ENCODE measurements at places on chromosomes 7 and 10.

DNA sequence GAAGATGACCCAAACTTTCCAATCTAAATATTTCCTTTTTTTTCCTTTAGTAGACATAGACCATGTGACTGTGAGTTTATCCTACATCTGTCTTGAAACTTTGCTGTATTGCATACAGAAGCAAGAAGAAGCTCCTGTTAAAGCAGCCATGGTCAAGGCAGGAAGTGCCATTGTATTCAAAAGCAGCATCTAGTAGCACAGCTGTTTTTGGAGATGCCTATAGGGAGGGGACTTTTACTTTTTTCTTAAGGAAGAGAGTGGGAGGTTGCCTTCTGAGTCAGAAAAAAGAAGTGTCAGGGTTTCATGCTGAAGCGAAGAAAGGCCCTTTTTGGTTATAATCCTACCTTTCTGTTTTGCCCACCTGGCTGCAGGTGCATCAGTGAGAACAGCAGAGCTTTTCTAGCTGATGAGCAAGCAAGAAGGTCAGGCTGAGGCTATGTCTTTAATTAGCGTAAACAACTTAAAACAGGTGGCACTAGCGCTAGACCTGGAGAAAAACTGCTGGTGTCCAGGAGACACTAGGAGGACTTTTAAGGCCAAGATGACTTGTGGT is 234.1 kb upstream of the AGK start:
- DNase-seq, result no peak

DNA sequence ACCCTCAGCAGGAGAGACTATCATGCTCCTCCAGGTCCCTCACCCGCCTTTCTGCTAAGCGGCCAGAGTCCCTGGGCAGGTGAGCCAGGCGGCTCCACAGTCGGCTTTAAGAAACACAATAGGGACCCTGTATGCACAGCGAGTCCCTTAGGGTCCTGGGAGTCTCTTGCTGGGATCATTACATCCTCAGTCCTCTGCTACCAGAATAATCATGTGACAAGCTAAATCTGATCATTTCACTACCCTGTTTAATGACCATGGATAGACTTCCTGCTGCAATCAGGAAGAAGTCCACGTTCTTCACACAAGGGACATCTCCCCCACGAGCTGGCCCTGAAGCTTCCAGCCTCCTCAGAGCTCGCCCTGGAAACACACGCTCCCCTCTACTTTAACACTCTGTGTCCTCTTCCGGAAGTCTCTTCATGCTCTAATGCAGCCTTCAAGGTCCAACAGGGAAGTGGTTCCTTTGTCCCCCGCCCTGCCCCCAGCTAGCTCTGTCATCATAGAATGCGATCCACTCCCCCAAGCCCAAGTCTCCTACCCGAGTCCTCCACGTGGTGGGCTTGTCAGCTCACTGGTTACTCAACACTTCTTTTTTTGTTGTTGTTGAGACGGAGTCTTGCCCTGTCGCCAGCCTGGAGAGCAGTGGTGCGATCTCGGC is 101.5 kb downstream of the RNF216 start:
- DNase-seq, result peak; percentile 80

GRCh38 chr10:4639960-4640359 is 186.0 kb upstream of the AKR1E2 start:
- DNase-seq, result no peak

DNA sequence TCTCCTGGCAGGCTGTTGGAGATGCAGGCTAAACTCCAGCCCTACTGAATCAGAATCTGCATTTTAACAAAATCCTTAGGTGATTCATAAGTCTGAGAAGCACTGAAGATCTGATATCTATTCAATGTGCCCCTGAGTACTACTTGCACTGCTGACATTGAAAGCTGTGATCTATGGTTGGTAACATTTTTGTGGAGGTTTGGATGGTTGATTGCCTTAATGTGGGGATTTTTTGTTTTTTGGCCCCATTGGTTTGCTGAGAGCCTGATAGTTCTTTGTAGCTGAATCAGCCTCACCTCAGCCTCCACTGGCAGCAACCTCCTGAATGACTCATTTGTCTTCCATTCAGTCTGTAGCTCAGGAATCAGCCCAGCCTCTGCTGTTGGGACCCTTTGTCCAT is 14.7 kb upstream of the LRRN3 start:
- DNase-seq, result no peak

- no peak for DNase-seq
Measured at GRCh38 chr10:88659725-88660597, 4.3 kb upstream of the LIPF start.

- DNase-seq, result peak; percentile 62
Measured at GRCh38 chr10:105950410-105950809, 1214.1 kb downstream of the SORCS1 start.

DNA sequence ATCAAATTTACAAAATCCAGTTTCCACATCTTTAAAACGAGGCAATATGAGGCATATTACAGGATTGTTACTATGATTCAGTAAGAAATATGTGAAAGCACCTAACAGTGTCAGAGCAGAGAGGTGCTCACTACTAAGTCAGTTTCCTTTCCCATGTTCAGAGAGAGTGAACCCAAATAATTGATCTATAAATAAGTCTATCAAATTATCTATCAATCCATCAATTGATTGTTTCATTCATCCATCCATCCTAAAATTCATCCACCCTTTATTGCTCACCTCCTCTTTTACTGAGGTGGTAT is 340.8 kb downstream of the SUGCT start:
- no peak for DNase-seq

DNA sequence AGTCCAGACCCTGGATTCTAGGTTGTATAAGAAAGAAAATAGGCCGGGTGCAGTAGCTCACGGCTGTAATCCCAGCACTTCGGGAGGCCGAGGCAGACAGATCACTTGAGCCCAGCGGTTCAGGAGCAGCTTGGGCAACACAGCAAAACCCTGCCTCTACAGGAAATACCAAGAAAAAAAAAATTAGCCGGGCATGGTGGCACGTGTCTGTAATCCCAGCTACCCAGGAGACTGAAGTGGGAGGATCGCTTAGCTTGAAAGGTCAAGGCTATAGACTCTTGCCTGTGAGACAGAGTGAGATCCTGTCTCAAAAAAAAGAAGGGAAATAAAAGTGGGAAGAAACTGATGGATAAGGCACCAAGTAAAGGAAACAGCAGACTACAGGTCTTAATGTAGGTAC is 287.9 kb upstream of the KLF14 start:
- no peak for DNase-seq

GRCh38 chr7:18200855-18201254 is 173.2 kb upstream of the PRPS1L1 start:
- DNase-seq, result no peak

DNA sequence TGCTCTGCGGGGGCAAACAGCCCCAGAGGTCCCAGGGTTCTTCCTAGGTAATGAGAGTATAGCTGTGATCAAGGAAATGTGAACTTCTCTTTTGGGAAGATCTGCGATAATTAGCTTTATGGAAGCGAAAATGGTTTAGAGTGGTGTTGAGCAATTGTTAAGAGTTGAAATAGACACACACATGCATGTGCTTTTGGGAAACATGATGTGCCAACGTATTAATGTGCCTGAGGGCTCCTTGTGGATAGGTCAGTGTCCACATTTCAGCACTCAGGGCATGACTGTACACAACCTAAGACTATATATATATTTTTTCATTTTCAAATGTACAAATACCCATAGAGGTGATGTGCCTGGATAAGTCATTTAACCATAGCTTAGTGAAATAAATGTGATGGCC is 67.0 kb downstream of the GSDME start:
- DNase-seq, result no peak

DNA sequence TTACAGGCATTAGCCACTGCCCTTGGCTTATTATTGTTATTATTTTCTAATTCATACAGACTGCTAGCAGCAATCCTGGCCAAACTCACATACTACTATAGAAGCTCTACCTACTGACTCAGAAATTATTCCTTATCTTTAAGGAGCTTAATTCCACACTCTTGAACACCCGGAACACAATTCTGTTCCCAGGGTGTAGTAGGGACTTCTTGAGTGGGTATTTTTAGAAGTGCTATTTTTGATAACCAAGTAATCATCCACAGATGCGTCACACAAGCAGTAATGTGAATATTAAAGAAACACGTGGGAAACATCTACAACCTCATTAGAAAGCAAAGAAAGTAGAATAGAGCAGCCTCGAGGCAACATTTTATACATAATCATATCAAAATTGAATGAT is 149.2 kb downstream of the PTEN start:
- DNase-seq, result no peak

DNA sequence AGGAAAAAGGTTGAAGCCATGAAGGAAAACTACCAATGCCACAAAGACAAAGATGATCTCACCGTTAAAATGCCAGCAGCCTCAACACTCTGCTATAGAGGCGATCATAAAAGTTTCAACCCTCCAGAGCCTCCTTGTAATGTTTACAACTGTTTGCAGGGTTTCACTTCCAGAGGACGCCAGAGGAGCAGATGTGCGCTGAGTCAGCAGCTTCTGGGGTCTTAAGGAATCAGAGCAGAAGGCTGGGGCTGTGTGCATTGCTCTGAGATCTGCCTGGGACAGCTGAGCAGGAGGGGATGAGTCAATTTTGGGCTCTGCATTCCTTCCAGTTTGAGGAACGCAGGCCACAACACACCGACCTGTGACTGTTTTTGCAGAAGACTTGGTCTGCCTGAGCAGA is 98.3 kb downstream of the TMEM130 start:
- DNase-seq, result no peak

DNA sequence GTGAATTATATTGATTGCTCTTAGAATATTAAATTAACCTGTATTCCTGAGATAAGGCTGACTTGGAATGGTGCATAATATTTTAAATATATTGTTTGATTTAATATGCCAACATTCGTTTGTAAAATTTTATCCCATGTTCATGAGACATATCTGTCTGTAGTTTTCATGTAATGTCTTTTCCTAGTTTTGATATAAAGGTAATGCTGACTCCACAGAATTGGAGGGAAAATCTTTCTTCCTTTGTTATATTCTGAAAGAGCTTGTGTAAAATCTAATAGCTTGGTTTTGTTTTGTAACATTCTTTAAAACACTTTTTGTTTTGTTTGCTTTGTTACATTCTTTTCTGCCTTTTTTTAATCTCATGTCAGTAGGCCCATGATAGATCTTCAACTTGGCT is 657.0 kb downstream of the DNAJB9 start:
- DNase-seq, result no peak

GRCh38 chr10:97185326-97186058 is at the start of gene SLIT1:
SLIT1 (minus strand) TSS chr10:97185959; CDS start chr10:97185674, 285 bp downstream.
- DNase-seq, result peak; percentile 62

GRCh38 chr7:17506095-17506494 is 207.6 kb downstream of the AHR start:
- DNase-seq, result no peak

DNA sequence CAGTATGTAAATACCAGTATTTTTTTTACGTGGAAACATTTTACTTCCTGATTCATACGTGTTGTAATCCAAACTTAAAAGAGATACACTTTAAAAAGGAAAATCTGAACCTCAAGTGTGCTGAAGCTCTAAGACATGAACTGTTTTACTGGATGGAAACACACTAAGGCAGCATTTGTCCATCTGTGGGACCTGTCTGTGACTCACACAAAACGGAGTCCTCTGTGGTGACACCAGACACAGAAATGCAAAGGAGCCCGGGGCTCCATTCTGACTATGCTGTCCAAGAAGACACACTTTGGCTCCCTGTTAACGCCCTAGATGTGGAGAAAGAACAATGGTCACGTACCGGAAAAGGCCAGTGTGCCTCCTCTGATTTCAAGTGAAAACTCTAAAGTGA is 23.9 kb downstream of the RNF133 start:
- DNase-seq, result no peak

DNA sequence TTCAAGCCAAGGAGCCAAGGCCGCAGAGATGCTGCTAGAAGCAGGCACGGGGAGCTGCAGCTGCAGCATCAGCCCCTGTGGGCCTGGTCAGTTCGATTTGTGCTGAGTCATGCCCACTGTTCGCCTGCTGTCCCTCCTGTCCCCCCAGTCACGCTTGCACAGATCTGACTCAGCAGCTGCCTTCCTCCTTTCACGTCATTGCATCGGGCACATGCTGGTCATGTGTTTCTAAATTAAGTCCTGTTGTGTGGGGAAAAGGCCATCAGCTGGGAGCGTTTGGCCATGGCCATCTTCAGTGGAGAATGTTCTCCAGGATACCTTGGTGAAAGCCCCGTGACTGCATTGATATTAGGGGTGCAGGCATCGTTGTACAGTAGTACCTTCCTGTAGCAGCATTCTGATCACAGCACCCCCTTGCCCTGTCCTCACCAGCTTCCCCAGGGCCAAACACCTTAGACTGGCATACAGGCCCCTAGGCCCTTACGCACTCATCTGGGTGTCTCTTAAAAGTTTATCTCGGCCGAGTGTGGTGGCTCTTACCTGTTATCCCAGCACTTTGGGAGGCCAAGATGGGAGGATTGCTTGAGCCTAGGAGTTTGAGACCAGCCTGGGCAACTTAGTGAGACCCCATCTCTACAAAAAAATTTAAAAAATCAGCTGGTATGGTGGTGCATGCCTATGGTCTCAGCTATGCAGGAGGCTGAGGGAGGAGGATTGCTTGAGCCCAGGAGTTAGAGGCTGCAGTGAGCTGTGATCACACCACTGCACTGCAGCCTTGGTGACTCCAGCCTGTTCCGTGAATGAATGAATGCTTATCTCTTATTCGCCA is 23.2 kb downstream of the POR start:
- peak; percentile 80 for DNase-seq

GRCh38 chr10:33229252-33229948 is 105.1 kb downstream of the NRP1 start:
- no peak for DNase-seq

GRCh38 chr10:70560511-70560941 is 42.0 kb downstream of the PRF1 start:
- peak; percentile 75 for DNase-seq

GRCh38 chr7:32587411-32587948 is 92.2 kb downstream of the AVL9 start:
- DNase-seq, result no peak
